ENCODE measurements at places on chromosomes 1 and 21.

- no peak for DNase-seq
Observed at GRCh38 chr1:209240351-209240750, 343.2 kb upstream of the CAMK1G start.

GRCh38 chr1:230459465-230459864 lies 33.3 kb upstream of the PGBD5 start:
- DNase-seq: no peak

DNA sequence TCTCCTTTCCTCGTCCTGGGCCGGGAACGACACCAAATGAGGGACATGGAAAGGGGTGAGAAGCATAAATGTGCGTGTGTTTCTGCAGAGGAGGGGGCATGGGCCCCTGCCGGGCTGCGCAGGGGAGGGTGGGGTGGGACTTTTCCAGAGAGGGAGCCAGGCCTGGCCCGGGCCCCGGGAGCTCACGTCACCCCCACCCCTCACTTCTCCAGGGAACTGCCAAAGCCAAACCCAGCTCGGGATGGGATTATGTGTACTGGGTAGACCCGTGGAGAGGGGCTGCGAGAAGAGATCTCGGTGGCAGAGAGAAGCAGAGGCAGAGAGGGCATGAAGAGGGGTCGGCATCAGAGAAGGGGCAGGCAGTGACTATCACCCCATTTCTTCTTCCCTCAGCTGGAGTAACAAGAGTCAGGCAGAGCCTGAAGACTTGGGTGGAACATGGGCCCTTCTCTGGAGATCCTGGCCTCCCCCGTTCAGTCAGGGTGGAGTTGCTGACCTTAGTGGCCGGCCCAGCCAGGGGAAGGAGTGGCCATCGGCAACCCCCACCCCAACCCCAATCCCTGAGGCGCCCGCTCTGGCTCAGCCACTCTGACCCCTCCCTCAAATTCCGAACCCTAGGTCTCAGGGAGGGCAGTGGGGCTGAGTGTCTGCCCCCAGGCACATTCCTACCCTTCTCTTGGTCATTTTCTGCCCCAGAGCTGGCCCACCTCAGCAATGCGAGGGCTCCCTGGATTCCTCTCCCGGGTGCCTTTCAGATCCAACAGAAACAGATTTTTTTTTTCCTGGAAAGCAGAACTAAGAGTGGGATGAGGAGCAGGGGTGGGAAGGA lies 1.2 kb downstream of the ADAMTSL4 start:
- no peak for DNase-seq

GRCh38 chr21:39510240-39510639 lies 58.5 kb downstream of the SH3BGR start:
- DNase-seq: no peak

DNA sequence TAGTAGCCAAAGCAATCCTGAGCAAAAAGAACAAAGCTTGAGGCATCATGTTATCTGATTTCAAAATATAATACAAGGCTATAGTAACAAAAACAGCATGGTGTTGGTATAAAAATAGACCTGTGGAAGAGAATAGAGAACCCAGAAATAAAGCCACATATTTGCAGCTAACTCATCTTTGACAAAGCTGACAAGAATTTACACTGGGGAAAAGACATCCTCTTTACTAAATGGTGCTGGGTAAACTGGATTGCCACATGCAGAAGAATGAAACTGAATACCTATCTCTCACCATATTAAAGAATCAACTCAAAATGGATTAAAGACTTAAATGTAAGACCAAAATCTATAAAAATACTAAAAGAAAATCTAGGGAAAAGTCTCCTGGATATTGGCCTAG lies 59.5 kb upstream of the CD55 start:
- no peak for DNase-seq

DNA sequence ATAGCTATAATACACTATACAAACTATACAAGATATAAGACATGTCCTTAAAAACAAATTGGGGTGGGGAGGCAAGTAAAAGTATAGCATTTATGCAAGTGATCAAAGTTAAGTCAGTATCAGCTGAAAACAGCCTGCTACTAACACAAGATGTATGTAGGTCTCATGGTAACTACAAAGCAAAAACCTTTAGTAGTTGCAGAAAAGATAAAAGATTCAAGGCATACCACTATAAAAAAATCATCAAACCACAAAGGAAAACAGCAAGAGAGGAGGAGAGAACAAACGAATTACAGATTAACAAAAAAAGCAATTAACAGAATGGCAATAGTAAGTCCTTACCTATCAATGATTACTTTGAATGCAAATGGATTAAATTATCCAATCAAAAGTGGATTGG lies 22.7 kb downstream of the ERO1B start:
- DNase-seq: no peak

DNA sequence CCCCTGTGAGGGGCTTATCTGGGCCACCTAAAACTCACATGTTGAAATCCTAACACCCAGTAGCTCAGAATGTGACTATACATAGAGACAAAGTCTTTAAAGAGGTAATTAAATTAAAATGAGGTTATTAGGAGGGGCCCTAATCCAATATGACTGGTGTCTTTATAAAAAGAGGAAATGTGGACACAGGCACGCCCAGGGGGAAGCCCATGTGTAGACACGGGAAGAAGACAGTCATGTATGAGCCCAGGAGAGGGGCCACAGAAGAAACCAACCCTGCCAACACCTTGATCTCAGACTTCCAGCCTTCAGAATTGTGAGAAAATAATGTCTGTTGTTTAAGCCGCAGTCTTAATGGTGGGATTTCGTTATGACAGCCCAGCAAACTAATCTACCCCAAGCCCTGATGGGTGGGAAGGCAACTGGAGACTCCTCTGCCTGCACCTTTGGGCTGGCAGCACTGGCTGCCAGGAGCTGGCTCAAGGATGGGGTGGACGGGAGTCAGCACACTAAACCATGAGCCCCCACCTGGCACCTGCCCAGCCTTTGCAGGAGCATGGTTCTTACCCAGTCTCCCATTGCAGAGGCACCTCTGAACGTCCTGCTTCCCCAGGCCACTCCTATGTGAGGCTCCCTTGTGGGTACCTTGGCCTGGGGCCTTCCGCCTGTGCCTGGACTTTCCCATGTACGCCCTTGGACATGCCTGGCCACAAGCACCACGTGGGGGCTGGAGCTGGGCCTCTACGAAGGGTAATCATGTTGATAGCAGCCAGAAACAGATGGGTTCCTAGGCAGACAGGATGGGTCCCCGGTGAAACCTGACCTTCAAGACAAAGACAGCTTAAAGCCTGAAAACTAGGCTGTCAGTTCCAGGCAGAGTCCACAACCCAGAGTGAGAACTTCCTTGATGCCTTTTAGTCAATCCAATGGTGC lies 57.1 kb upstream of the DMRTB1 start:
- no peak for DNase-seq
